ENCODE measurements at places on chromosomes 7 and 10.

- H3K36me3 ChIP-seq = no peaks in the 10 kb centered on the region
- no peak for DNase-seq
- no peaks in the 10 kb centered on the region for H3K27me3 ChIP-seq
- H3K27ac ChIP-seq = no peak overlapping the region
- no peak overlapping the region for H3K4me3 ChIP-seq
These were observed 137.5 kb downstream of the ZNF365 start for GRCh38 chr10:62511656-62512055.

DNA sequence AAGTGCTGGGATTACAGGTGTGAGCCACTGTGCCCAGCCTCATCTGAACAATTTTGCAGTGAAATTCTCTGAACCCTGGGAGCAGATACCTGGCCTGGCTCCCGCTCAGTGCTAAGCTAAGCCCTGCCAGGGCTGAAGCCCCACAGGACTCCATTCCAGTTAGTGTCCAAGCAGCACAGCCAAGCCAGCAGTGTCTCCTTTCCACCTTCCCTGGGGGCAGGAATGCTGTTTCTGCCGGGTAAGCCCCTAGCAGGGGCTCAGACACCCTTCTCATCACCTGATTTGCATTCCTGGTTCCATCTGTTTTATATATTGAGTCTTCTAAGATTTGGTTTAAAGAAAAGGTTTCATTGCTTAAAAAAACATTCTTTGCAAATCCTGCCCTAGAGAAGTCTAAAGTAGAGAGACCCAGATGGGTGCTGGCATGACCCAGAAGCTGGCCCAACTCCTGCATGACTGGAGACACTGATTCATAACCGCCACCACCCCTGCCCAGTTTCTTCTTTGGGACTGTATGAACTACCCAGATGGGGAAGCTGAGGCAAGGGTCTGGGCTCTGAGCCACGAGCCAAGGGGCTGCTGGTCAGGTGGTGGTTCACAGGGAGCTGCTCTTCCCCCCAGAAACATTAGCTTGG, 14.0 kb downstream of the SLC13A4 start:
- no peak overlapping the region for H3K4me3 ChIP-seq
- no peak overlapping the region for H3K27ac ChIP-seq
- H3K36me3 ChIP-seq = no peaks in the 10 kb centered on the region
- no peak for DNase-seq
- H3K4me1 ChIP-seq = no peaks in the 10 kb centered on the region

- no peaks in the 10 kb centered on the region for H3K4me1 ChIP-seq
- no peaks in the 10 kb centered on the region for H3K36me3 ChIP-seq
- no peaks in the 10 kb centered on the region for H3K27me3 ChIP-seq
- no peak overlapping the region for H3K4me3 ChIP-seq
These were observed 53.5 kb upstream of the WAC start for GRCh38 chr10:28479425-28479865.

- no peak for DNase-seq
- H3K4me3 ChIP-seq = no peak overlapping the region
- H3K36me3 ChIP-seq = no peaks in the 10 kb centered on the region
- H3K27me3 ChIP-seq = no peaks in the 10 kb centered on the region
- no peaks in the 10 kb centered on the region for H3K4me1 ChIP-seq
- H3K27ac ChIP-seq = no peak overlapping the region
These were observed 128.0 kb downstream of the KCND2 start for GRCh38 chr7:120400806-120401455.

Measured in DND-41 (cell line).